Brain (organoid and tissue), 16 donors: ENCODE measurements at places on chromosomes 2 and 18.

DNA sequence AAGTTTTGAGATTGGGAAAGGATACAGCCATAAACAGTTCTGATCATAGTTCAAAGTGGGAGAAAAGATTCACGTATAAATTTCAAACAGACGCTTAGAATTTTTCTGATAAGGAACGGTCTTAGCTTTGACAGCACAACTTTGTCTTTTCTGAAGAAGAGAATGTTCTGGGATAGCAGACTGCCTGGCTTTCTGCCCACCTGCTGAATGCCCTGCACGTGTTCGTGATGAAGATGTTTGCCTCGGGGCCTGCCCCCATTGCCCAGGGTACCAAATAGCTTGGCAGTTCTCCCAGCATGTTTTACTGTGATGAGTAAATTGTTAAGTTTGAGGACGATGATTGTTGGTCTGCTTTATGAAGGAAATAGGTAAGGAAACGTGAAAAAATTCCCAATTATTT lies 4.6 kb downstream of the MRPL33 start:
- peak; percentile 29 for DNase-seq

DNA sequence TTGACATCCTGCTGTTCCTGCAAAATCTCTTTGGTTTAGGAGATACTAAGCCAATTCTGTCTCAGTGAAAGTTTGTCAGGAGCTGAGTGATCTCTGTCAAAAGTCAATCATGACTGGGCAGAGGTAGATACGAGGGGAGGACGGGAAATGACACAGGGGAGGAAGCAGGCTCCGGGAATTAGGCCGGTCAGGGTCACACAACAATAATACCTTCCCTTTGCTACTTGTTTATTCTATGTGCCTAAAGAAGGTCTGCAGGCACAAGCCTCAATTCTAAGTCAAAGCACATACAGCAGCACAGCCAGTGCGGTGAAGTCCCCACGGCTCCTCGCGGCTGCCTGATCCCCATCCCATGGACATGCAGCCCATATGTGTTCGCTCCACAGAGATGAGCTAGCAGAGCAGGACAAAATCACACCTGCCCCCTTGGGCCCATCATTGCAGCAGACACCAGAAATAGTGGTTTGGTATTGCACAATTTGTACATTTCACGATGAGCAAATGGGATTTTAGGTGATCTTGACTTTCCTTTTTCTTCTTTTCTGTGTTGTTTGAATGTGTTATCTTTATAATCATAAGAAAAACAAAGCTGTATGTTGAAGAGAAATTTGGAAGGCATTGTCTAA lies 141.4 kb downstream of the VAPA start:
- no peak for DNase-seq

- peak; percentile 90 for DNase-seq
Observed at GRCh38 chr2:163800951-163801381, 65.2 kb upstream of the FIGN start.

- no peak for DNase-seq
Observed at GRCh38 chr2:29317077-29317517, 201.9 kb downstream of the CLIP4 start.

GRCh38 chr2:235951982-235952381 lies 216.2 kb downstream of the GBX2 start:
- DNase-seq = no peak

DNA sequence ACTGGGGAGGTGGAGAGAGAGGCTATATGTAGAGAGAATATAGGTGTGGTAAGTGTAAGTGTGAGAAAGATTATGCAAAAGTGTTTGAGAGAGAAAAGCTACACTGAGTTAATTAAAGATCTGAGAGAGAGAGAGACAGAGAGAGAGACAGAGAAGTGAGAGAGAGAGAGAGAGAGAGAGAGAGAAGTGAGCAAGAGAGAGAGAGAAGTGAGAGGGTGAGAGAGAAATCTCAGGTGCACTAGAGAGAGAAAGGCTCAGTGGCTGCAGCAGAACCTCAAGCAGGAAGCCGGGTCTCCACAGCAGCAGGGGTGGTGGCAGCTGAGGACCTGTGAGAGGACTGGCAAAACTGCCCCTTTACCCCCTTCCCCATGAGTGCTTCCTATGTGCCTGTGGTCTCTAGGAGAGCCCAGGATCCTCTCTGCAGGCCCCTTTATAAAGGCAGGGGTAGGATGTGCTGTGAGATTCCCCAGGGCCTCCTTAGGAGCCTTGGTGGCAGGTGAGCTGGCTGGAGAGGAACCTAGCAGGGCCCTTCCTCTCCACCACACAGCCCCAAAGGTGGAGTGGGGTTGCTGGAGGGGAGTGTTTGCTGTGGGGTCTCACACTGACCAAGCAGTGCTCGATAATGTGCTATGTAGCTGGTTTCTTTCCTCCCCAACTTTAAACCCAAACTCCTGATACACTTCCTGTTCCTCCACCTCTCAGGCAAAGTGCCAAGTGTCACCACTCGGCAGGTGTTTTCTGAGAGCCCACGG lies 52.6 kb downstream of the SLC4A5 start:
- DNase-seq = no peak

GRCh38 chr2:36658277-36658748 lies 38.2 kb upstream of the VIT start:
- no peak for DNase-seq

- DNase-seq = no peak
Observed at GRCh38 chr18:31489311-31489710, 8.7 kb upstream of the DSG2 start.

- DNase-seq = no peak
Observed at GRCh38 chr2:234467289-234467688, 29.6 kb downstream of the ARL4C start.

DNA sequence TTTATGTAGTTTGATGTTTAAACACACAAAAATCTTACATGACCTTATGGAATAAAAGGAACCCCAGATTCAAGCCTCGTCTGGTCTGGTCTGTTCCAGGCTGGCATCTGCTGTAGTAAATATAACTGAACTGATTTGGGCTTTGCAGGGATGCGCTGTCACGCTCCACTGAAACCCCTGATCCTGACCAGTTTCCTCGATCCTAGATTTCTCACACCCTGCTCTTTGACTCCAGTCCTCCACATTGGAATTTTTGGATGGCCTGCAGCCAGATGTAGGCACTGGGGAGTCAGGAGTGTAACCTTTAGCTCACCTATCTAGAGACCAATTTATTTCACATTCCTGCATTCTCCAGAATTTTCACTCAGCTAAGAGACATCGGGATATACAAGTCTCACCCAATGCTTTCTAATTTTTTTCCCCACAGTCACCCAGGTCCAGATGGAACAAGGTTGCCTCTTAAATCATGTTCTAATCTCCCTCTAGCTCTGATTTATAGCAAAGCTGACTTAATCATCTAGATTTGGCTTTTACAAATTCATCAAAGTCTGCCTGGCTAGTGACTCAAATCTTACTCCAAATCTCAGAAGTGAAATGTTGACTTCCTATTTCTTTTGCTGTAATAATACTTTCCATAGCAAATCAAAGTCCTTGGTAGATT lies 219.6 kb downstream of the CD226 start:
- no peak for DNase-seq

GRCh38 chr18:80112624-80113248 lies 3.7 kb downstream of the ADNP2 start:
- DNase-seq = peak; percentile 77

DNA sequence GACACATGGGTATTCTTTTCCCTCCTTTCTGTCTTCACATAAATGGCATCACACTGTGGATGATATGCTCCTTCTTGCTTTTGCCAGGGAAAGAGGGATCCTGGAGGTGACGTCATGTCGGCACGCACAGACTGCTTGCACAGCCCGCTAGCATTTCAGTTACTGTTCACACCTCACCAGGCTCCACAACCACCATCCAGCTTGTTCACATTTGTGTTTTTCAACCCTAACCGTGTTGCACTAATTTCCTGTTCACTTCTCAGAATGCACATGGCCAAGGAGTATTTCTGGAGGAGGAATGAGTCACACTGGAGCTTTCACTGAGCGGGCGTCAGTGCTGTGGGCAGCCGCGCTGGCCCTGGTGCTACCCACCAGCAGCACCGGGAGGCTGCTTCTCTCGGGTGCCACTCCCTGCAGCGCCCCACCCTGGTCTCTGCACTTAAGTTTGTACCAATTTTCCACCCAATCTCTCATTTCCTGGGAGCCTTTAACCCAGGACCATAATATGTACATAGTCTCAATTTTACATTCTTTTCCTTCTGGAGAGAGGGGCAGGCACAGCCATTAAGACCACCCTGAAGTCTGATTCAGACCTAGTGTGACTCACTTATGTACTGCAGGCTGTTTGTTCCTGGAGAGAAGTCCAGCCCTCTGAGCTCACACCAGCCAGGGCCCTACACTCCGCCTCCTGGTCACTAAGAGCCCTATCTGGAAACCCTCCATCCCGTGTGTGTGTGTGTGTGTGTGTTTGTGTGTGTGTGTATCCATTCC lies 65.1 kb downstream of the MBP start:
- DNase-seq = no peak

DNA sequence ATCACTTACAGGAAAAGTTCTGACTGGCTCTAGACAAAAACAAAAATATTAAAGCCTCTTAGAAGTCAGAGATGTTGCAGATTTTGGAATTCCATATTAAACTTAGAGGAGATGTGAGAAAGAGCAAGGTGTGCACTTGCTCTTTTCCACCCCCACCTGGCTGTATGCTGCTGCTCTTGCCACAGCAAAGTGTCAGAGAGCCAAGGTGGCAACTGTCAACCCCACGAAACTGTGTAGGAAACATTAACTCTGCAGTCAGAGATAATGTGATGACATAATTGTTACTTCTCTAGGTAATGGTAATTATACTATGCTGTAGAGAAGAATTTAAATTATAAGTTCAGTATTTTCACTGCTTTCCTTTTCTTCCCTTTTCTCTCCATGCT lies 25.4 kb downstream of the CD8A start:
- no peak for DNase-seq

GRCh38 chr2:241898463-241899270 lies 29.1 kb downstream of the RTP5 start:
- no peak for DNase-seq

DNA sequence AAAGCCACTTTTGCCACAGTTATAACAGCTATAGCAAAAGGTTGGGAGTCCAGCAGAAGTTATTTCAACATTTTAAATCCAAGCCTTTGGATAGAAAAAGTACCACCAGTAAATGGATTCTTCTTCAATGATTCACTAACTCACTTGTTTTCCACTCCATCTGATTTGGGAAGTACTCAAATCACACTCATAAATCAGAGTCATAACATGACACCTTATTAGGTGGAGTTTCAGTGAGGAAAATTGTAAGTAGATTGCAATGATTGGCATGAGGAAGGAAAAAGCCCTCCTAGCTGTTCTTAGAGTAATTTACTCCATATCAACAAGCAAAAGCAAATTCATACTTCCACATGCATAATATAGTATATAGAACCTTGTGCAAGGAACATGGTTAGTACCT lies 132.9 kb downstream of the NR4A2 start:
- no peak for DNase-seq

- DNase-seq = no peak
Observed at GRCh38 chr2:165795011-165795410, 964 bp upstream of the GALNT3 start.

- DNase-seq = no peak
Observed at GRCh38 chr2:40751981-40752380, 300.1 kb upstream of the SLC8A1 start.

GRCh38 chr2:43106559-43107527 lies 119.6 kb downstream of the ZFP36L2 start:
- no peak for DNase-seq

- no peak for DNase-seq
Observed at GRCh38 chr2:63023444-63023843, 27.2 kb upstream of the OTX1 start.

- peak; percentile 80 for DNase-seq
Observed at GRCh38 chr2:23824777-23825212, 102.1 kb downstream of the ATAD2B start.

GRCh38 chr2:73896362-73897239 lies 3.8 kb downstream of the ACTG2 start:
- DNase-seq = no peak

- DNase-seq = no peak
Observed at GRCh38 chr18:74436158-74436769, 20.8 kb downstream of the DIPK1C start.

GRCh38 chr2:218217360-218218267 lies 625 bp downstream of the ARPC2 start:
- DNase-seq = peak; percentile 24

GRCh38 chr2:68045342-68045741 lies 17.5 kb downstream of the C1D start:
- DNase-seq = no peak

- DNase-seq = no peak
Observed at GRCh38 chr2:220224691-220225543, 597.5 kb downstream of the SLC4A3 start.

GRCh38 chr2:215982465-215982875 lies 30.9 kb downstream of the MREG start:
- DNase-seq = no peak

DNA sequence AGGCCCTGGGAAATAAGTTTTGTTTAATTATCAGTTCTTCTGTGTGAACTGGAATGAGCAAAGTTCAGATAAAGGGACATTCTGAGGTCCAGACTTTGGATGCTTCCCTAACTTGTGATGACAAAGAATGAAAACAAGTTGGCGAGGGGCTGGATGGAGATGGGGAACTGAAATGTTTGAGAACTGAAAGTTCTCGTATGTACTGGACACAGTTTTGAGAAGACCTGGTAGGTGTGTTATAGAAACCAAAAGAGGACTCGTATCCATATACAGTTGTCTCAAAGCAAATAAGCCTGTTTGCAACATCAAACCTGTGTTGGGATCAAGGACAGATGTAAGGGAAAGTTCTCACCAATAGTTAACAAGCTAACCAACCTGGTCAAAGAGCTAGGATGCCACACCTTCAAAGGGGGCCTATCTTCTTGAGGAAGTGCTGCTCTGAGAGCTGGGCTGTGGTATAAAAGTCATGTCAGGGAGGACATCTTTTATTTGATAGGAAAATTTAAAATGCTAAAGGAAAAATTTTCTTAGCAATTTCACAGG lies at the start of gene UPP2:
TSS of gene UPP2 (plus strand) at position 493 of the 543 bp plus-strand sequence. CDS start 188 bp downstream, outside the sequence.
- DNase-seq = no peak

DNA sequence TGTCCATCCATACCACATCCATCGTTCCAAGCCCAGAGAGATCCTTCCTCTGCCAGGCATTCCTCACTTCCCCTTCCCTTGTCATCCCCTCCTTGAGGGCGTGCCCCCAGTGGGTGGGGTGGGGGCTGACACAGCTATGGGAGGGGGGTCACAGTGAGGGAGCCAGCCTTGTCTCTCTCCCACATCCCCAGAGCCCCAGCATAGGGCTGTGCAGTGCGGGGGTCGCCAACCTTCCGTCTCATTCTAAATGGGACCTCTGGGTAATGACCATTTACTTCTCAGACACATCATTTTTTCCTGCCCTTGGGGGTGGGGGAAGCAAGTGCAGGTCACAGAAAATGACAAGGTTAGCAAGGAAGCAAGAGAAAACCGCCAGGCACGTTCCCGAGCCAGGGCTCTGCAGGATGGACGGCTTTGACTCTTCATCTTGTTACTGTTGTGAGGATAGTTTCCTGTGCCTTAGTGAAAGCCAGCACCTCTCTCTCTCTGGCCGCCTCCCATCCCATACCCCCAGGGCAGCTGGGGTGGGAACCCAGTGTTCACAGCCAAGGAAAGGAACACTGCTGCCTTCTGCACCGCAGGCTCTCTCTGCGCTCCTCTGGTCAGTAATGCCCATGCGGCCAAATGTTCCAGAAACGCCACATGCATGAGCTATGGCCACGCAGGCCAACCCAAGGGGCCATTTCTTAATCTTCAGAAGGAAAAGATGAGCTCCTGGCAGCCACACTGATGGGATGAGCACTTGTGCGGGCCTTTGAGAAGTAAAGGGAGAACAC lies 22.7 kb upstream of the OTOS start:
- DNase-seq = no peak
